ENCODE measurements at places on chromosomes 16 and 17.

DNA sequence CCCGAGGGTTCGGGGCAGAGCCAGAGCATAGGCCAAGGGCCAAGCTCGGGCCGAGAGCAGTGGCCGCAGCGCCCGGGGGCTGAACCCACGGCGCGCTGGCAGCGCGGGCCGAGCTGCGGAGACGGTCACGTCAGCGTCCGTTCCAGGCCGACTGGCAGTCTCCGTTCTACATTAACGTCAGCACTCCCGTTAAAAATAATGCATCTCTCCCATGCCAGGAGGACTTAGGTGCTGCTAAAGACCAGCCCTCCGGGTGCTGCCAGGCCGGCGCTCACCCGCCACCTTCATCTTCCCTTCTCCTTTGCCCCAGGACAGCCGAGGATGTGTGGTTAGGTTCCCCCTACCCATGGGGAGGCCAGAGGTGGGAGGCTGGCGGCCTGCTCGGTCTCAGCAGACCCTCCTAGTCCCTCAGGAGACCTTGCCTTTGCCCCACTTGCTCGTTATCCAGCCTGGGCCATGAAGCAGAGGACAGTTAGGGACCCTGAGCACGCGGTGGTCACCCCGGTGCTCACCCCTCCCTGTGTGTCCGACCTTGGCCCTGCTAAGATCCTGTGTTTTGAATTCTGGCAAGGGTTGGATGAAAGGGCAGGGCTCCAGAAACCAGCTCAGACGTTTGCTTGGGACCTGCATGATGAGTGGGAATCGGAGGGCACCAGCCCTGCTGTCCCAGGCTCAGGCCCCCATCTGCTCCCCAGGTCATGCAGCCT, 572 bp downstream of the MPG start:
- no peak for DNase-seq

GRCh38 chr17:41098481-41098880, 539 bp upstream of the KRTAP4-8 start:
- DNase-seq = no peak

DNA sequence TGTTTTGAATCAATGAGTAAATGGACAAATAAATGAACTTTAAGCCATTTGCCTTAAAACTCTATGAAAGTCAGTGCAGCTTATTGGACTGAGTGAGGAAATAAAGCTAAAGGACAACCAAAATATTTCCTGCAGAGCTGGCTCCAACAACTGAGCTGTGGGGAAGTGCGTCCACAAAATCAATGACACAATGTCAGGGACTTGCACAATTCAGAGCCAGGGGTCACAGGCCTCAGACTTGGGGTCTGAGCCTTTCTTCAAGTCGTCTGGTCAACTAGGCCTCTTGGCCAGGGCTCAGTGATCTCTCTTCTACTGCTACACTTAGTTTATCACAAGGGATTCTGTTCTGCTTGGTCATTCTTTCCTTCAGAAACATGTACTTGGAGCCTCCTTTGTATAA, 26.2 kb upstream of the RHBDL3 start:
- DNase-seq = no peak

- no peak for DNase-seq
These were observed 3.6 kb upstream of the HROB start for GRCh38 chr17:44137891-44138709.

- DNase-seq = no peak
These were observed 15.9 kb upstream of the PDXDC1 start for GRCh38 chr16:14958970-14959369.

GRCh38 chr16:3503523-3503922, 2.7 kb downstream of the CLUAP1 start:
- DNase-seq = no peak

DNA sequence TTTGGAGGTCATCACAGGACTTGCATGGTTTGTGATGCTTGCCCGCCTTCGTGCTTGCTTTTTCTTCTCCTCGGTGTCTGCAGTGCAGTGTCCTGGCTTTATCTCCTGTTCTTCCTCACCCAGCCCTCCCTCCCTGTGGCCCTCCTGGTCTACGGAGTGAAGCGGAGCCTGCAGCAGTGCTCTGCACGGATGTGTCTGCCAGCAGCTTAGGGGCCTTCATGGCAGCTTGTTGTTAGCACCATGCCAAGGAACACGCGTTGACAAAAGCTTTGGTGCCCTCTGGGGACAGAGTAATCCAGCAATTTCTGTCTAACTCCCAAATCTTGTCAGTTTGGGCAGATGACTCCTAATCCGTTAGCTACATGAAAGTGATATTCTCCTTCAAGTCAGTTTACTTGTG, 9.9 kb downstream of the DHODH start:
- no peak for DNase-seq

DNA sequence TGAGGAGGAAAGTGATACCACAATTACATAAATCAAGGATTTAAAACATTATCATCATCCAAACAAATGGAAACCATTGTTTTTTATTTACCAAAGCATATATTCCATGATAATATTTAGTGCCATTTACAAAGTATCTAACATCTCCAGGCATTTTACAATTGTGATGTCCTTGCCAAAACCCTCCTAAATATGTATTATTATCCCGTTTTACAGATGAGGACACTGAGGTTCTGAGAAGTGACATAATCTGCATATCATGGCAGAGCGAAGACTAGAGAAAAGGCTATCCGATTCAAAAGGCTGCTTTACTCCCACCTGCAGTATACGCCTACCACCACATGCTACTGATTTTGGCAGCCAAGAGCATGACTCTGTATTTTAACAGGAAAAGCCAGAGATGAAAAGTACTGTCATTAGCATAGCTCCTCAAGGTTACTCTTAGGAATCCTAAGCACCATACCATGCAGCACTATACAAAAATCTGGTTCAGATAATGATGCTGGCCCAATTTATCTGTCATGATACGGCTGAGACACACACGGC, 301.4 kb downstream of the CA10 start:
- DNase-seq = no peak

- DNase-seq = no peak
These were observed 4.0 kb downstream of the GPRC5C start for GRCh38 chr17:74435775-74436359.

- no peak for DNase-seq
These were observed 17.0 kb downstream of the PITPNA start for GRCh38 chr17:1545618-1546017.

DNA sequence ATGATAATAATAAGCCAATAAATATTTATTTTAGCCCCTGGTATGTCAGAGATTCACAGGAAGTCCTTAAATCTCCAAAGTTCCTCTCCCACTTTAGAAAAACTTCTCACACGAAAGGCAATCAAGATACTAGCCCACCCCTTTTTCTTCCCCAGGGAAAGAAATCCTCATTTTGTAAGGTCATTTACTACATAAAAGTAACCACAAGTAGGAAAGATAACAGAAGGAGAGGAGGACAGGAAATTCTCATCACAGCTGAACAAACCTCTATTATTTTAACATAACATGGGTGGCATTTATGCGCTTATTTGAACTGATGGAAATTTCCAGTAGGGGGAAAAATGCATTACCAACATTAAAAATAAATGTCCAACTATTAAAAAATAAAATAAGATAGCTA, 3.4 kb downstream of the FAM222B start:
- no peak for DNase-seq

DNA sequence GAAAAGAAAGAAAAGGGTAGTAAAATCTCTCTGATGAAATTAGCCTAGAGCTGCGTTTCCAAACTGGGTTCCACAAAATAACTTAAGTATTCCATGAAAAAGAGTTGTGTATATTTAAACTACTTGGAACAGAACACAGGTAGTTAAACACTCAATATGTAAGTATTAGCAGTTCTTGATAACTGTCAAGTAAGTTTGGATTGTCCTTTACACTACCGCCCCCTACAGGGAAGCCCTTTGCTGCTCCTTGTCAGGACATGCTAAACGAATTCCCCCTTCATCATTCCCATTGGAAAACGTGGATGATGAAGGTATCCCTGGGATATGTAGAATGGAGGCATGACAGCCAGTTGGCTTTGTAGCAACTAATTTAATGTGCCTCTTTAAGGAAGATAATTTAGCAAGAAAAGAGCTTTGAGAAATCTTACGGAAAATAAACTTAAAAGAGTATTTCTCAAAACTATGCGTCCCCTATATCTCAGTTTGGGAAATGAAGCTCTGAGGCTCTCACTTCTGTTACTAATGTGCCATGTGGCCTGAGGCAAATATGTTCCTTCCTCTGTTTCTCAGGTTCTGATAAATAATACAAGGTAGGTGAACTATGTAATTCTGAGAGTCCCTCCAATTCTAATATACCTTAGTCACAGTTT, 18.8 kb downstream of the NCBP3 start:
- peak; percentile 29 for DNase-seq

DNA sequence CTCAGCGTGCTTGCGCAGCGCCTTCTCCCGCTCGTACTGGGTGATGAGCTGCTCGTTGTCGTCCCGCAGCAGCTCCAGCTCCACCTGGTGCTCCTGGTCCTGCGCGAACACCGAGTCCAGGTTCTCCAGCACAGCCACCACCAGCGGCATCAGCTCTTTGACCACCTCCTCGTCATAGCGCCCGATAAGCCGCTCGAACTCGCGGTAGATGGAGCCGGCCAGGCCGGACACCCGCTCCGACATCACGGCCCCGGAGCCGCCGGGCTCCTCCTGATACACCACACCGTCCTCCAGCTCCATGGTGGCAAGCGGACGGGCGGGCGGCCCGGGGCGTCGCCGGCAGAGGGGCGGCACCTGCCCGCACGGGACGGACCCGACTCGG, 320 bp downstream of the SPAG9 start:
- no peak for DNase-seq

GRCh38 chr16:11791144-11791828, 5.8 kb downstream of the ZC3H7A start:
- DNase-seq = no peak

GRCh38 chr17:6380915-6381438, 53.9 kb downstream of the AIPL1 start:
- no peak for DNase-seq

DNA sequence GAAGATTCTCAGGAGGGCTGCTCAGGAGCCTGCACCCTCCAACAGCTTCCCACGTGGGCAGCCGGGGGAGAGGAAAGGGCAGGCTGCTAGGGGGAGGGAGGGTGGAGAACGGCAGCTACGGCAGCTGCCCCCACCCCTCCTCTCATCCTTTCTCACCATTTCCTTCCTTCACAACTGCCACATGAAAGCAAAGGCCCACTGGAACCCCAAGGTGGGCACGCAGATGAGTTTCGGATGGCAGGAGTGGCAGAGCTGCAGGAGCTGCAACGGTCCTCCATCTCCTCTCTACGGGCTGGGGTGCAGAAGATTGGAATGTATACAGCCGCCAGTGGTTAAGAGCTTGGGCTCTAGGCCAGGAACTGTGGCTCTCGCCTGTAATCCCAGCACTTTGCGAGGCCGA, 77.7 kb downstream of the GAS7 start:
- DNase-seq = no peak
